A673 (cell line): ENCODE measurements at places on chromosomes 1 and 21. TPM values are rescaled to one million over a fixed set of nuclear protein-coding genes. Genes with fewer than 3 reads are reported as not detected.

OPTC gene
- total RNA-seq, result not detected in 2 replicates

PRAMEF2 gene
- not detected in 2 replicates for total RNA-seq

NUP210L gene
- total RNA-seq, result 0.04 and 0.09 TPM in 2 replicates

SLC9C2 gene
- total RNA-seq, result not detected in 2 replicates

ADAMTS5 gene
- not detected in 2 replicates for total RNA-seq

DDR2 gene
- total RNA-seq, result 121 and 145 TPM in 2 replicates

UBAP2L gene
- total RNA-seq, result 249 and 269 TPM in 2 replicates

ADORA1 gene
- total RNA-seq, result 0.74 and 1.2 TPM in 2 replicates

CD1C gene
- not detected in 2 replicates for total RNA-seq

HPCAL4 gene
- not detected in 2 replicates for total RNA-seq

GCSAML gene
- total RNA-seq, result not detected in 2 replicates

LCE1E gene
- total RNA-seq, result not detected in 2 replicates

KCNJ9 gene
- not detected in 2 replicates for total RNA-seq

PPM1J gene
- total RNA-seq, result 0.28 and 0.52 TPM in 2 replicates

PLA2G2E gene
- total RNA-seq, result not detected in 2 replicates

CDC7 gene
- total RNA-seq, result 29.6 and 34.0 TPM in 2 replicates

KLHL20 gene
- total RNA-seq, result 17.7 and 18.4 TPM in 2 replicates

RER1 gene
- total RNA-seq, result 152 and 154 TPM in 2 replicates

BCL2L15 gene
- total RNA-seq, result 1.1 TPM in 2 replicates

NBPF6 gene
- total RNA-seq, result not detected in 2 replicates

TMEM82 gene
- total RNA-seq, result not detected in 2 replicates

AUNIP gene
- 17.7 and 18.9 TPM in 2 replicates for total RNA-seq

TMEM63A gene
- 25.3 and 31.2 TPM in 2 replicates for total RNA-seq

LAX1 gene
- 0.26 and 0.43 TPM in 2 replicates for total RNA-seq

CCDC27 gene
- total RNA-seq, result not detected in 2 replicates

PLEKHA6 gene
- 0.58 and 0.70 TPM in 2 replicates for total RNA-seq

AADACL4 gene
- total RNA-seq, result 0.43 TPM in 1 of 2 replicates, not detected in the other

LRRC42 gene
- 25.7 and 25.8 TPM in 2 replicates for total RNA-seq

LCE2C gene
- total RNA-seq, result not detected in 2 replicates

ACTN2 gene
- total RNA-seq, result 34.2 and 39.4 TPM in 2 replicates

GPR52 gene
- total RNA-seq, result 0.76 and 0.90 TPM in 2 replicates

LINGO4 gene
- total RNA-seq, result not detected in 2 replicates

SLAMF7 gene
- not detected in 2 replicates for total RNA-seq

C1orf141 gene
- total RNA-seq, result not detected in 2 replicates

UFC1 gene
- total RNA-seq, result 73.6 and 82.7 TPM in 2 replicates

CFHR1 gene
- not detected in 2 replicates for total RNA-seq

TEX35 gene
- total RNA-seq, result 0.28 TPM in 1 of 2 replicates, not detected in the other

RPS6KA1 gene
- 6.3 and 8.8 TPM in 2 replicates for total RNA-seq

CFAP141 gene
- total RNA-seq, result not detected in 2 replicates

DUSP23 gene
- 27.9 and 31.0 TPM in 2 replicates for total RNA-seq

SHCBP1L gene
- not detected in 2 replicates for total RNA-seq

CENPS gene
- total RNA-seq, result 37.7 and 42.2 TPM in 2 replicates
